ENCODE measurements at places on chromosomes 12 and 14. TPM values are rescaled to one million over a fixed set of nuclear protein-coding genes. Genes with fewer than 3 reads are reported as not detected.

GRCh38 chr12:124795081-124795948 is 68.3 kb downstream of the SCARB1 start:
- DNase-seq: no peak

DNA sequence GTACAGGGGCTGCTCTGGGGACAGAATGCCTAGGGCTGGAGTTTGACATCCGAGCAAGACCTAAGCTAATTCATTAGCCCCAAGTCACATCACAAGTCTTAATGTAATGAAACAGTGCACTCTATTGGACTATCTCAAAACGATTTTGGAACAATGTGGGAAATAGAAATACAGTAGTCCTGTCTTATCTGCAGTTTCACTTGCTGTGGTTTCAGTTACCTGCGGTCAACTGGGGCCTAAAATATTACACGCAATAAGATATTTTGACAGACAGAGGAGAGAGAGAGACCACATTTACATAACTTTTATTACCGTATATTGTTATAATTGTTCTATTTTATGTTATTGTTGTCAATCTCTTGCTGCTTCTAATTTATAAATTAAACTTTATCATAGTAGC is 21.1 kb downstream of the MOAP1 start:
- DNase-seq: no peak

The LYZ gene
- 0.88 TPM for total RNA-seq

- no peak for DNase-seq
These were observed 32.8 kb downstream of the CCDC91 start for GRCh38 chr12:28223025-28223554.

The TBC1D30 gene
- 2.2 TPM for total RNA-seq

DNA sequence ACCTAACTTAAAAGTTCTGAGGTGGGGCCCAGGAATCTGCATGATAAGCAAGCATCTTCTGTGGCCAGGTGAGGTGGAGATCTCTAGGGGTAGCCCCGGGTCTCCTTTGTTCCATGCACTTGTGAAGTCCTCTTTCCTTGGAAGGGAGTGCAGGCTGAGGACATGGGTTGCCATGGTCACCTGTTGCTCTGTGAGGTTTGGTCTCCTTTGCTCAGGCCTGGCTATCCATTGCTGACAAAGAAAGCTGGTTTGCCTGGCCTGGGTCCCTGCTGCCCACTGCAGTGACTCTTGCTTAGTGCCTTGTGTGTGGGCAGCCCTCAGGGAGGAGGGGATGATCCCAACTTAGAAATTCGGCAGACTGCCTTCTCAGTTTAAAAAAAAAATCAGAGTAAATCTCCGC is 11.1 kb downstream of the NRXN3 start:
- DNase-seq: no peak

GRCh38 chr12:40038619-40039018 is 67.3 kb downstream of the SLC2A13 start:
- DNase-seq: no peak

DNA sequence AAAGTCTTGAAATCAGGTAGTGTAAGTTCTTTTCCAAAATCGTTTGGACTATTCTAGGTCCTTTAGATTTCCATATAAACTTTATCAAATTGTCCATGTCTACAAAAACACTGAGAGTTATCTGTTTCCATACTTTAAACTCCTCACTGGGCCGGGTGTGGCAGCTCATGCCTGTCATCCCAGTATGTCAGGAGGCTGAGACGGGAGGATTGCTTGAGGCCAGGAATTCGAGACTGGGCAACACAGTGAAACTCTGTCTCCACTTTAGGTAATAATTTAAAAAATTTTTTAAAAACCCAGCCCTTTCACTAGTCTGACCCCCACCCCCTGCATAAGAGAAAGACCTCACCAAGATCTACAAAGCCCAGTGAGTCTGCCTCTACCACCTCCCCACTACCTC is 6.4 kb upstream of the ISM2 start:
- no peak for DNase-seq

DNA sequence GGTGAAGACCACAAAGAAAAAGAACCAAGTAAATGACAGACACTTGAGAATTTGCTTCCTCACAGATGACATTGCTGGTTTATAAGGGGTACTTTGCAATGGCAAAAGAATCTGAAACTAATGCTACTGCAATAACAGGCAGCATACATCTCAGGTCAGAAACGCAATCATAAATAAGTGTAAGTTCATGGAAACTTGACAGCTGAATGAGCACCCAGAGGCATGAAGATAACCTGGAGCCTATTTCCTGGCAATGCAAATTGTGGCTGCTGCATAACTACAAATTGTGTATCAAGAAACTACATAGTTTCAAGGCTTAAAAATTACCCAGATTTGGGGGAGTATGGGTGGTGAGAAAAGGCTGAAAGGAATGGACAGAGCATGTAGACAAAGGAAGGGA is 8.5 kb upstream of the MYO1A start:
- no peak for DNase-seq

The KRT85 gene
- total RNA-seq: not detected

The MANSC1 gene
- total RNA-seq: 14.9 TPM

- DNase-seq: peak; percentile 47
These were observed 752 bp downstream of the PRICKLE1 start for GRCh38 chr12:42588524-42589464.

DNA sequence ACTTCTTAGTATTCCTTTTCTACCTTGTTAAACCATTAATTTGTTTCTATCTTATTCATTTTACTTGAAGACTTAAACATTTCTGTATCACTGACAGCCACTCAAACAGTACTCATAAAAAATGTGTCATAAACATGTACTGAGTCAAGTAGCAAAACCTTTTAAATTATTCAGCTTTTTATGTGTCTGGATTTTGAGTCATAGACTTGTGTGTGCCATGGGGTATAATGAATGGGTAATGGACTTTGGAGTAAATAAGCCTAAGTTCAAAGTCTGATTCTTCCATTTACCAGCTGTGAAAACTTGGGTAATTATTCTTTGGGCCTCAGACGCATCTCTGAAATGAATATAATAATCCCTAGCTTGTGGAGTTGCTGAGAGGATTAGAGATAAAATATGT is 199.0 kb downstream of the RAD51B start:
- DNase-seq: no peak

GRCh38 chr12:28535216-28535615 is 345.0 kb downstream of the CCDC91 start:
- DNase-seq: peak; percentile 9

The POLR3B gene
- 12.4 TPM for total RNA-seq

- peak; percentile 45 for DNase-seq
These were observed 427.5 kb upstream of the MIS18BP1 start for GRCh38 chr14:45680531-45680930.
